Gastroesophageal sphincter (tissue), 4 donors: ENCODE measurements at places on chromosomes 12 and 14. TPM values are rescaled to one million over a fixed set of nuclear protein-coding genes. Genes with fewer than 3 reads are reported as not detected.

- peak; percentile 63 for ATAC-seq
These were observed 759 bp upstream of the KLC1 start for GRCh38 chr14:103628221-103628683.

DNA sequence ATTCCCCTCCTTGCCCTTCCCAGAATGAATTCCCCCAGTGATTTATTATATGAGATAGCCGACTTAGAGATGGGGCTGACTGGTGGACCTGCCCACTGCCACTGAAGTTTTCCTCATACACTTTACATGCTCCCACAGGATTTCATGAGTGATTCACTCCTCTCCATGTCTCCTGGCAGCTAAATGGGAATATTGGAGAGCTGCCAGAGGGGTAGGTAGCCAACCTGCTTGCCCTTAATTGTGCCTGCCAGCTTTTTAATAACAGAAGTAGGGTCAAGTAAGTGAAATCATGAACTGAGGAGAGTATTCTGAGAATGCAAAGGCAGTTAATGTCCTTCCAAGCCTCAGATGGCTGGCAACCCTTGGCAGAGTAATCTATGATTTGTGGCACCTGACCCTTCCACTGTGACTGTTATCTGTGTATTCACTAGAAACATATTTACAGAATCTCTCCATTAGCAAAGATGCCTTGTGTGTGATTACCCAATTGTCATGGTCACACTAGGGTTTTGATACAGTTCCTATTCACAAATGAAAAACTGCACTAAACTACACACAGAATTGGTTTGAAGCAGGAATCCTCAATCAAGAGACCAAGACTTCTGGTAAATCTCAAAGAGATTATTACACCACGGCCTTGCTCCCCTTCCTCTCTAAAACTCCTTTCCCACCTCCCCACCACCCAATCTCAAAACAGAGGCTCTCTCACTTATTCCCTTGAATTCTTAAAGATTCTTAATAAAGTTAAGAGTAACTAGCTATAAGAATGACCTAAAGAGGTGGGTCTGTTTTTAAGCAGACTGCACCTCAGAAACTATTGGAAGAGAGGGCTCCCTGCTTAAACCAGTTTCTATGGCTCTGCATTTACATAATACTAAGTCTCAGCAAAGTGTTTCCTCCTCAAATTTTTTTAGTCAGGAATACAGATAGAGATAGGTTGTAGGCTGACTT is 17.2 kb downstream of the NKX2-1 start:
- no peak for ATAC-seq

GRCh38 chr12:96985515-96986362 is 78.7 kb downstream of the NEDD1 start:
- ATAC-seq = peak; percentile 28

DNA sequence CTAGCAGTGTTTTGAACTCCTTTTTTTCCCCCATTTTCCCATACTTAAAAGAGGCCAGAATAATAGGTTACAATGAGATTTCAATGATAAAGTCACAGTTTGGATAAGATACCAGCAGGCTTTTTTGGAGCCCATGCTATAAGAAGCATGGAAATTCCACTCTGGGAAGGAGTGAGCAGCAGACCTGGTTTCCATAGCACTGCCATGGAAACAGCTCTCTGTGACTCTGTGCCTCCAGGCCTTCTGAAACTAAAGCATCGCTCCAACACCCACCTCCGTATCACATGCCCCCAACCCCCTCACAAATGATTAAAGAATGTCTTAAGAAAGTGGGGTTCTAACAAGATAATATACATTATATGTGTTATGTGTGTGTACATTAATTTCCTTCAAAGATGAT is 165.0 kb downstream of the GRIN2B start:
- no peak for ATAC-seq

DNA sequence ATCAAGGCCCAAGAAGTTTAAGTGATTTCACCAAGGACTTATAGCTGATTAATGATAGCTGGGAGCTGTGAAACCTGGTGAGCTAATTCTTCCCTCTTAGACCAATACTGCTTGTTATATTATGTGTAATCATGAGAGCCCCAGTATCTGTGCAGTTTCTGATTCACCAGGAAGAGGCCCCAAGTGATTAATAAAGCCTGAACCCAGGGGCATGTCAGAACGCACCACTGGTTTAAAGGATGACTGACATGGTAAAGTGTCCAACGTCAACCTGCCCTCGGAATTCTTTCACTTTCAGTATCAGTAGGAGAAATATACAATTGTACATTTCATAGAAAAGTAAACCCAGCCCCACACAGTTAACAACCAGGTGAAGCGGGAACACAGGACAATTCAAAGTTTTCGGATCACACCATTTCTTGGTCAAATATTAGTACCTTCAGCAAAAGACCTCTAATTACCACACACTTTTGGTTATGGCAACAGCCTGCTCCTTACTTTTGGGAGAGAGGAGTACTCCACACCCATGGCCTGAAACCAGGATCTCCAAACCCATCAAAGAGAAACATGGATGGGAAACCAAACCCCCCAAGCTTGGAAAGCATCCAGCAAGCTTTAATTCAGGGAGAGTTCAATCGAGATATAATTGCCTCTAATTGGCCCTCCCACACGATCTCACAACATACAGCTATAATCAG is 28.5 kb downstream of the TMCC3 start:
- ATAC-seq = no peak

Gene ARHGEF25
- 124 TPM for total RNA-seq

Gene SIX6
- not detected for total RNA-seq

Gene FOXG1
- 0.16 TPM for total RNA-seq

Gene FBXL14
- total RNA-seq = 13.3 TPM

Gene OR6C3
- total RNA-seq = not detected
